ENCODE measurements at places on chromosomes 11 and 22.
A peak's percentile ranks its signal among the peaks of the same experiment; 100 is the strongest.

- DNase-seq = no peak
Measured at GRCh38 chr11:130188585-130189347, 29.2 kb downstream of the ST14 start.

DNA sequence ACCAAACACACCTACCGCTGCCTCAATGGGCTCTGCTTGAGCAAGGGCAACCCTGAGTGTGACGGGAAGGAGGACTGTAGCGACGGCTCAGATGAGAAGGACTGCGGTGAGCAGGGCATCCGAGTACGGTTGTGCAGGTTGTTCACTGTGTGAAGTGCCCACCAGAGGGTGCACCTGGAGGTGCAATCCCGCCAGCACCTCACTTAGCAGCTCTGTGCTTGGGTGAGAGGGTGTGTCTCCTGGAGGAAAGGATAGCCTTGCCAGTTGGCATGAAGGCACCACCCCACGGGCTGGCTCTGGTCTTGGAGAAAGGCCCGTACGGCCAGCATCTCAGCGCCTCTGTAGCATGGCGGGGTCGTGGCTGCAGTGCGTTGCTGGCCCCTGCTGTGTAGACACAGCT lies 39.4 kb downstream of the ST14 start:
- no peak for DNase-seq

DNA sequence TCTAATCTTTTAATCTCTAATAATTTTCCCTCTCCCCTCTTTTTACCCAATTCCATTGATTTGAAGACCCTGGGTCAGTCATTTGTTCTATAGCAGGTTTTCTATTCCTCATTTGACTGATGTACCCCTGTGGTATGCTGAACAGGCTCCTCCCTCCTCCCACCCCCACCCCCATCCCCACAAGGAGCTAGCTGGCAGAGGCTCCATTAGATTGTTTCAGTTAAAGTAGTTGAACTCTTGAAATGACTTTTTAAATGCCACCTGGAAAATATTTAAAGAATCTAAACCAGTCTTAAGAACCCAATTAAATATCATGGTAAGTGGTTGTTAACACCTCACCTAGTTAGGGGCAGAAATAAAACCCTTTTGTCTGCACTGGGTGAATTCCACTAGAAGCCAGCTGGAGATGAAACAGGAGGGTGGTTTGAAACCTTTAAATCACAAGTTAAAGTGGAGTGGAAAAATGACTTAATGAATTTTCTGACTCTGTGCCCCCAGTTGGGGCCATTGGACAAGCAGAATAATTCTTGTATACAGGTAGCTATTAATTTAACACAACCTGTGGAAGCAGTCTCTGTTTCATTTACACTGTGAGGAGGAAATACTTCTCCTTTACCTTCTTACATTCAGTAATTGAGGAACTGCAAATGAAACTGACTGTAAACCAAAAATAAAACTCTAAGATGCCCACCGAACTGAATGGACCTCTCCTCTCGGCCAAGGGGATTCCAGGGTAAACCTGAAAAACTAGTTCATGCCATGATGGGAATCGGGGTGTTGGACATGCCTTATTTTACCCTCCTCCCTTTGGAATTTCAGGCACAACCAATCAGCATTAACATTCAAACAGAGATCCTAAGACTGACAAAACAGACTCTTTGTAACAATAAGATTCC lies 30.7 kb downstream of the PRR5L start:
- no peak for DNase-seq

GRCh38 chr22:20818471-20818870 lies 40.1 kb downstream of the PI4KA start:
- DNase-seq = no peak

- DNase-seq = no peak
Measured at GRCh38 chr11:29432719-29433325, 584.0 kb downstream of the KCNA4 start.

DNA sequence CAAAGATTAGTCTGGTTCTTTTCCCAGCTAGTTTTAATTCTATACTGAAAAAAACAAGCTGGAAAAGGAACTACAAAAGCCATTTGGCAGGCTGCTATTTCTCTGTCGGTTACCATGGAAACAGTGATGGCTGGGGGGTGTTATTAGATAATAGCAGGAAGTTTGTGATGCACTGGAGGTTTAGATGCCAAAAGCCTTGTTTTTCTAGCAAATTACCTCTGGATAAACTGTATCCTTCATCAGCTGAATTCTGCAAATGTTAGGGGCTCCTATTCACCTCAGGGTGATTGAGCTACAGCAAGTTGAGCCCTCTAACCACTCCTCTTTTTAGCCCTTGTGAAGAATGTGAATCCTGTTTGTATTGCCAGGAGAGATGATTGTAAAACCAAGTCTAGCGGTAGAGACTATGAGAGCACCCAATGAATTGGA lies 25.2 kb downstream of the ALKBH3 start:
- no peak for DNase-seq

DNA sequence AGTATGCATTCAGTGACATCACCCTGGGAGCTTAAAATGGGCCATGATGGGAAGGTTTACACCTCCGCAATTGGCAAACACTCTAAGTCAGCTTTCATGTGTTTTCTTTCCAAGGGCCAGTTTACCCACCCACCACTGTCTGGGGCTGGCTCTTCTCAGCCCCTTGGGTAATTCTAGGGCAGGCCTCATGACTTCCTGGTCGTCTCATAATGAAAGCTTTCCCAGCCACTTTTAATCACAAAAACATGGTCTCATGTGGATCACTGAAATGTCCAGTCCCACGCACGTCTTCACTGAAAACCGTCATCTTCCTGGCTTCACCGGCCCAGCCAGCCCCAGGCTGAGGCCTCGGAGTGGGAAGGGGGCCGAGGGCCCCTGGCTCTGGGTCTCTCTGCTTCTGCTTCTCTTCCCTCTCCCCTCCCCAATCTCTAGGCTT lies 58.5 kb upstream of the ANO1 start:
- no peak for DNase-seq

- DNase-seq = peak; percentile 71
Measured at GRCh38 chr22:31084811-31085492, 3.8 kb downstream of the SMTN start.

GRCh38 chr22:43305806-43306205 lies 37.4 kb downstream of the SCUBE1 start:
- DNase-seq = no peak

GRCh38 chr11:92109466-92109865 lies 115.2 kb upstream of the FAT3 start:
- no peak for DNase-seq

GRCh38 chr22:17130199-17130598 lies 9.0 kb upstream of the TMEM121B start:
- no peak for DNase-seq

GRCh38 chr22:21074102-21074715 lies 28.5 kb downstream of the LRRC74B start:
- DNase-seq = no peak

GRCh38 chr11:27973851-27974536 lies 134.0 kb downstream of the KIF18A start:
- no peak for DNase-seq

DNA sequence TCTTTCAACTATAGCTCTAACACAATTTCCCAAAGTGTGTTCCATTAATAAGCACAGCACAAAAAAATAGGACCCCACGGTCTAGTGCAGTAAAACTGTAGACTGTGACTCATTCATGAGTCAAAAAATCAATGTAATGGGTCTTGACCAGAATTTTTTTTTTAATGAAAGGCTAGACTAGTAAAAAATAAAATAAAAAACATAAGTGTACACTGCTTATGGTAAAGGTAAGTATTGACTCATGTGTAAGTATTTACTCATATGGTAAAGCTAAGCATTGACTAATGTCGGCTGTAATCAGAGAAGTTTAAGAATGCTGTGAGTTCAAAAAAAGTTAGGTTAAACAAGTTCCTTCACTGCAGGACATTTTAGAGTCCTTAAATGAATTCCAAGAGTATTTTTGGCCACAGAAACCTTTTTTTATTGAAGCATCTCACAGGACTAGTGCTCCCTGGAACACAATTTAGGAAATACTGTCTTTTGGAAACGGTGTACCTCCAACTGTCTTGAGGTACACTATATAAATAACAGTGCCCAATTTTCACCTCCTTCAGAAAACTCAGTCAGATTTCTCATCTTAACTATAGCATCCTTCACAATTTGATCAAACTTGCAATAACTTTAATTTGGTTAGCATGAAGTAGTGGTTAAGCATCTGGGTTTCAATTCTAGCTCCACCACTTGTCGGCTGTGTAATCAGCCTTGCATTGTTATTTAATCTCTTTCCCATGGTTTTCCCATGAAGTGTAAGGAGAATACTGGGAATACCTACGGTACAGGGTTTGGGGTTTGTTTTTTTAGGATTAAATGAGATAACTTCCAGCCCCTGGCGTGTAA lies 2.1 kb downstream of the CCDC73 start:
- DNase-seq = no peak

GRCh38 chr11:10478066-10478465 lies 23.0 kb downstream of the AMPD3 start:
- DNase-seq = no peak

- DNase-seq = no peak
Measured at GRCh38 chr11:114368918-114369680, 31.2 kb downstream of the C11orf71 start.

DNA sequence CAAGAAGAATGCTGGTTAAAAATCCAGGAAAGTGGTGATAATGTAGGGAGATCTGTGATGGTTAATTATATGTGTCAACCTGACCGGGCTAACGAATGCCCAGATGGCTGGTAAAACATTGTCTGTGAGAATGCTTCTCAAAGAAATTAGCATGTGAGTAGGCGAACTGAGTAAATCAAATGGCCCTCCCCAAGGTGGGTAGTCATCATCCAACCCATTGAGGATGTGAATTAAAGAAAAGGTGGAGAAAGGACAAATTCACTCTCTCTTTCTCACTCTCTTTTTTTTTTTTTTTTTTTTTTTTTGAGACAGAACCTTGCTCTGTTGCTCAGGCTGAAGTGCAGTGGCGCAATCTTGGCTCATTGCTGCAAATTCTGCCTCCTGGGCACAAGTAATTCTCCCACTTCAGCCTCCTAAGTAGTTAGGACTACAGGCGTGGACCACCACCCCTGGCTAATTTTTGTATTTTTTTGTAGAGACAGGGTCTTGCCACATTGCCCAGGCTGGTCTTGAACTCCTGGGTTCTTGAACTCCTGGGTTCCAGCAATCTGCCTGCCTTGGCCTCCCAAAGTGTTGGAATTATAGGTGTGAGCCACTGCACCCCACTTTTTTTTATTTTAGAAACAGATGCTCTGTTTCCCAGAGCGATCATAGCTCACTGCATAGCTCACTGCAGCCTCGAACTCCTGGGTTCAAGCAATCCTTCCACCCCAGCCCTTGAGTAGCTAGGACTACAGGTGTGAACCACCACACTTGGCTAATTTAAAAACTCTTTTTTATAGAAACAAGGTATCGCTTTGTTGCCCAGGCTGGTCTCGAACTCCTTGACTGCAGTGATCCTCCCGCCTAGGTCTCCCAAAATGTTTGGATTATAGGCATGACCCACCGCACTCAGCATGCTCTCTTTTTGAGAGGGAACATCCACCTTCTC lies 22.0 kb upstream of the P2RY6 start:
- no peak for DNase-seq

DNA sequence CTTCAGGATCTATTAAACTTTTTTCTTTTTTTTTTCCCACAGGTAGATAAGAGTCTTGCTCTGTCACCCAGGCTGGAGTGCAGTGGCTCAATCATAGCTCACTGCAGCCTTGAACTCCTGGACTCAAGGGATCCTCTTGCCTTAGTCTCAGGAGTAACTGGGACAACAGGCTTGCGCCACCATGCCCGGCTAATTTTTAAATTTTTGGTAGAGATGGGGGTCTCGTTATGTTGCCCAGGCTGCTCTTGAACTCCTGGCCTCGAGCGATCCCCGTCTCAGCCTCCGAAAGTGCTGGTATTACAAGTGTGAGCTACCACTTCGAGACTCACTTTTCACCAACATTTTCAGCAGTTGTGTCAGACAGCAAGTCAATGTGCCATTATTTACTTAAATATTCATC lies 962 bp downstream of the SIRT3 start:
- no peak for DNase-seq

DNA sequence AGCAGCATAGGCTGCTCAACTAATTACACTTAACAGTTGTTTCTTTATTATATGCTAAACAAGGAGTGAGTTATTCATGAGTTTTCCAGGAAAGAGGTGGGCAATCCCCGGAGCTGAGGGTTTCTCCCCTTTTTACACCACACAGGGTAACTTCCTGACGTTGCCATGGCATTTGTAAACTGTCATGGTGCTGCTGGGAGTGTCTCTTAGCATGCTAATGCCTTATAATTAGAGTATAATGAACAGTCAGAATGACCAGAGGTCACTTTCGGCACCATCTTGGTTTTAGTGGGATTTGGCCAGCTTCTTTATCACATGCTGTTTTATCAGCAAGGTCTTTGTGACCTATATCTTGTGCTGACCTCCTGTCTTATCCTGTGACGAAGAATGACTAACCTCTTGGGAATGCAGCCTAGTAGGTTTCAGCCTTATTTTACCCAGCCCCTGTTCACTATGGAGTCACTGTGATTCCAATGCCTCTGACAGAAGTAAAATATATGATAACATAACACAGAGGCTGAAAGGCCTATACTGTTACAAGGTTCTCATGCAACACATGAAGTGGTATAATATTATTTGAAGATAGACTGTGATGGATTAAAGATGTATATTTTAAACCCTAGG lies 41.3 kb upstream of the RDX start:
- DNase-seq = no peak

- DNase-seq = no peak
Measured at GRCh38 chr11:44780940-44781631, 54.3 kb downstream of the TSPAN18 start.

DNA sequence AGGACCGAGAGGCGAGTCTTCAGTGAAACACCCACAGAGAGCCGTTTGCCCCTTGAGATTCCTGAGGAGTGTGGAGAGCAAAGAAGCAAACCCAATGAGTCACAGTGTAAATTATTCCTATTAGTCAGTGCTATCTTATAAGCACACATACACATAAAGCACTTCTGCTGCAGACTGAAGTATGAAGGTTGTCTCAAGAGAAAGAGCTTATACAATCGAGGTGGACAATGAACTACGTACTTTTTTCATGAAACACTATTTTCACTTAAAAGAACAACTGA lies 37.3 kb downstream of the GALNT18 start:
- no peak for DNase-seq

- DNase-seq = no peak
Measured at GRCh38 chr11:856397-856796, 13.7 kb downstream of the TSPAN4 start.

- DNase-seq = no peak
Measured at GRCh38 chr11:61145228-61146005, 15.8 kb downstream of the VPS37C start.

DNA sequence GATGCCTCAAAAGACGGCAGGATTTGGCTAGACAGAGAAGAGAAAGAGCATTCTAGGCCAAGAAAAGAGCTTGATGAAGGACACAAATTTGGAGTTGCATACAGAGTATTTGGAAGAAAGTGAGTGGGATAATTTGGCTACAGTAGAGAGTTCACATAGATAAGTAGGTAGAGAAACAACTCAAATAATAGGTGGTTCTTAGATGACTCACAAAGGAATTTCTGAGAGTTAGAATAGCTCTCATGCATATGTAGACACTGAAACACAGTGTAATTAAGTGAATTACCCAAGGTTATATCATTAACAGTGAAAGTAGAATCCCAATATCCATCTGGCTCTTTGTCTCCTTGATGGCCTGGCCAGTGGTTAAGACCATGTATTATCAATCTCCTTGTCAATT lies 228.6 kb upstream of the DDI1 start:
- DNase-seq = no peak

Data from stimulated activated CD8-positive, alpha-beta memory T cell treated with anti-CD3 and anti-CD28 coated beads, Interleukin-7, amount 100 ng/mL, for 1 hour (primary cell).